ENCODE measurements at places on chromosomes 13 and 19.

- DNase-seq = no peak
These were observed 8.5 kb downstream of the CYSLTR2 start for GRCh38 chr13:48662226-48662625.

- no peak for DNase-seq
These were observed 549.0 kb downstream of the GPC6 start for GRCh38 chr13:93775507-93776108.

DNA sequence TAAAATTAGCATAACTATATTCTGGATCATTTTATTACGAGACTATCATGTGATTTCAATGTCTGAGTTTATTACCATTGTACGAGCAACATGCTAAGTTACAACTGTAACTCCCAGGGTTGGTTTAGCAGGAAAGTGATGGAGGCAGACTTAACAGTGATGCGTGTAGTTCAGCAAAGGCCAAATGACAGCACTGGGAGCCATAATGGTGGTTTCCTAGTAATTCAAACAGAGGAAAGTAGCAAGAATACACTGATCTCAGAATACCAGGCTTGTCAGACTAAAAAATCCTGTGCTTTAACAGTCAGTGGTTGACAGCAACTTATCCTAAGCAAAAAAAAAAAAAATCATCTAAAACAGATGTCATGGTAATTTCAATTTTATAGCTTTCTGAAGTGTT, 229.6 kb downstream of the KLF12 start:
- no peak for DNase-seq

DNA sequence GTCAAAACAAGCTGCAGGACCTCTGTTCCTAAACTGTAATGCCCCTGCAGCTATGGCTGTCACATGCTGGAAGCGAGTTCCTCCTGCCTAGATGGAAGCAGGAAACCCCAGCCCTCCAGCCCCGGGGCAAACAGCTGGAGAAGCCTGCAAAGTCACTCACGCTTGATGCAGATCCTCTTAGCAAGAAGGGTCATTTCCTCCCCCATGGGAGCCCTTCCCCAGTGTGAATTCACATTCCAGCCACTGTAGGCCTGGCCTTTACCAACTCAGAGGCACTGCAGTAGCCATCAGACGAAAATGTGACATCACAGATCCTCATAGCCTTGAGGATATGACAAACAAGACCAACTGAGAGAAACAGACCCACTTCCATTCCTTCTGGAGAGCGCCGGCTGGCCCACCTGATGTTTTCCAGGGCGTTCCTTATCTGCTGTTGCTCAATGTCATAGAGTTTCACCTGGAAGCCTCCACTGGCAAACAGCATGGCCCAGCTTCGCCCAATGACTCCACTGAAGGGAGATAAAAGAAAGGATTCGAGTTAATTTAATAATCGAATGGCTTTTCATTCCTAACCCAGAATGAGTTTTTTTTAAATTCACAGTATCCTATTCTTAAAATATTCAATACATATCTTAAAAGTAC, 13.5 kb downstream of the CRYL1 start:
- DNase-seq = no peak

DNA sequence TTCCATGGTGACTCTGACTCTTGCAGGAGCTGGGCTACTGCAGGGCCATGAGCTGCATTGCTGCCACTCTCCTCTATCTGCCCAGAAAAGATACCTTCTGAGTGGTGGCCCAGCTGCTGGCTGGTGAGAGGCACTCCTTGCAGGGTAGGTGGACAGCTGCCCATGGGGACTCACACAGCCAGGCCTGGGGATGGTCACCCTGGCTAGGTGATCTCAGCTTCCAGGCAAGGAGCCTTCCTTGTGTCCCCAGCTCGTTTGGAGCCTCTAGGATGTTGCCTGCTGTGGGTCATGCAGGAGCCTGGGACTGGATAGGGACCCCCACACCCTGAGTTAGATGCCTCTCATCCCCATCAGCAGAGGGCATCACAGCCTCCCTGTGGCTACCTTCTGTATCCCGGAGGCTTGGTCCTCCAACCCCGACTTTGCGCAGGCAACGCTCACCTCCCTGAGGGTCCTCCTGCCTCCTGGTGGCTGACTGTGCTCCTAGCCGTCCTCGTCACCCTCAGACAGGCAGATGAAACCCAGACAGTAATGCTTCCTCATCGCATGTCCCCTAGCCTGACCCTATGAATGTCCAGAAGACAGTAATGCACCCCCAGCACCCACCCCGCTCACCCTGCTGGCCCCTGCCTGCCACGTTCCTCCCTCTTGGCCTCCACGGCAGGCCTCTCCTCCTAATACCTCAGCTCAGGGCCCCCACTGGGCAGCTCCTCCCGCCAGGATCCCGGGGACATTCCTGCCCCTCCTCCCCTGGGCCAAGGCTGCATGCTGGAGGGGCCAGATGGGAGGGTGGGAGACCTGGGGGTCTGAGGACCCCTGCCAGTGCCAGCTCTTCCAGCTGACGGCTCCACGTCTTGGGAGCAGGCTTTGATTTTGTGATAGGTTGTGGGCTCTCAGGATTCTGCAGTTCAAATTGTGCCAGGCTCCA, 13.6 kb upstream of the ZNF14 start:
- no peak for DNase-seq

- no peak for DNase-seq
These were observed 4.0 kb downstream of the LGALS4 start for GRCh38 chr19:38808741-38809140.

DNA sequence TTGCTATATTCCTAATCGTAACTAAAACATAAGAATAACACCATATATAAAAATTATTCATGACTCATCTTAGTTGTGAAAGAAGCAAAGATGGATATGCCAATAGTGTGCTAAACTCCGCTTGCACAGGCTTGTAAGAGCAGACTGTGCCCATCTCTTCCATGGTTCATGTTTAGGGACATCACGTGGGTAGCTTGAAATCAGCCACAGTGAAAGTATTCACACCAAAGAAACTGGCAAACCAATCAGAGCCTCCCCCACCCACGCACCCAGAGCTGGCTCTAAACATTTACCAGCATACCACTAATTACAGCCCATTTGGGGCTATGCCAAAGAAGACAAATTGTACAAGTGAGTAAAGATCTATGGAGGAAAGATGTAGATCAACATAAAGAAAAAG, 147.5 kb downstream of the DIAPH3 start:
- DNase-seq = no peak

Measured in CD4-positive, alpha-beta T cell treated with Interleukin-17A for 1 hour (primary cell).